CD4-positive, alpha-beta T cell treated with Interleukin-4 for 1 hour (primary cell): ENCODE measurements at places on chromosomes 3 and 15.

DNA sequence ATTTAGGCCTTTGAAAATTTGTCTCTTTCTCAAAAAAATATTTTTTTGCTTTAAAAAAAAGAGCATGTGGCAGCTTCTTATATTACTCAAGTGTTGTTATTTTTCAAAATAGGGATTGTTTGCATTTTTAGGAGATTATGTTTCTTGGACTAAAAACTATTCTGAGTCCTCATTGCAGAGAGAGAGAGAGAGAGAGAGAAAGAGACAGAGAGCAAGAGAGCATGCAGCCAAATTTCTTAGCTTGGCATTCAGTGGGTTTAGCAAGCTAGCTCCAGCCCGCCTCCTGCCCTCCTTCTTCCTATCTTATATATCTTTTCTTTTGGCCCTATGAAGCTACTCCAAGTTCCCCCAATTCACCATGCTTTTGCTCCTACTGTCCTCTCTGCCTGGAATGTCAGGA is 55.7 kb downstream of the CEMIP start:
- DNase-seq, result no peak

- DNase-seq, result no peak
Observed at GRCh38 chr15:26773917-26774316, 1.1 kb upstream of the GABRB3 start.

GRCh38 chr3:178223876-178224275 is 312.4 kb upstream of the KCNMB2 start:
- DNase-seq, result no peak

DNA sequence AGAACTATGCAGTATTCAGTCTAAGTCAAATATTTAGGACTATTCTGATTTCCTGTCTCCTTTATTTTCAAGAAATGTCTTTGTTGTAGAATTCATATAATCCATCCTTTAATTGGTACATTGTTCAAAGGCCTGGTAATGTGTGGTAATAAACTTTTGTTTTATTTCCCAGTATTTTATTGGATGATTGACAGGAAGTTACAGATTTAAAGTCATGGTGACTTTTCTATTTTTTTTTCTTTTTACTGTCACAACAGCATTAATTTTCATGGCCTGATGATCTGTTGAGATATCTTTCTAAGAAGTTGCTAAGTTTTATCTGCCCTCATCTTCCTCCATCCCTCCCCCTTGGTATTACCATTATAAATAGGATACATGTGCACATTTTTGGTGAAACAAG is 161.7 kb downstream of the PTPRG start:
- DNase-seq, result no peak

DNA sequence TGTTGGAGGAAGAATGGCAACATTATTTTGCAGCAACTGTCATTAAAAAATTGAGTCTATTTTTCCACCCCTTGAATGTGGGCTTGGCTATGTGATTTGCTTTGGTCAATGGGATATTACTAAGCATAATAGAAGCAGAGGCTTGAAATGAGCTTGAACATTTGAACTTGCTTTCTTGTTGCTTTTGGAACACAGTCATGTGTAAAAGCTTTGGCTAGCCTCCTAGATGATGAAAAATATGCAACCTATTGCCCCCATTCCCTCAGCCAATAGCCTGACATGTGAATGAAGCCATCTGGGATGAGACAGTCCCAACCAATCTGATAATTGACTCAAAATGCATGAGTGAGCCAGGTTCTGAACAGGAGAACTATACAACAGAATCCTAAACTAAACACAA is 78.4 kb downstream of the PLSCR2 start:
- no peak for DNase-seq

DNA sequence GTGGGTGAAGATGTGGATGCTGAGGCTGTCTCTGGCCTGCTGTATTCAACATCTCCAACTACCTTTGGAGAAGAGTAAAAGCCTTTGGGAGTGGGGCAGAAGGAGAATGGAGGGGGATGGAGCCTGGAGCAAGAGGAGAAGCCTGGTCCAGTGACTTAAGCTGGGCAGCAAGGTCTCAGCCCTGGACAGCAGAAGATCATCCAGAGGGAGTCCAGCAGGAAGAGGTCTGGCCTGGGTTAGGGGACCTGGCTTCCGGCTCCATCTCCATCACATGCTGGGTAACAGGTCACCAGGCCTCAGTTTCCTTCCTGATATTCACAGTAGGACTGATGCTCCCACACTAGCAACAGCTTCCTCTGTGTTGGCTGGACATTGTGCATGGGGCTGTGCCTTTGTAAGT is 3.8 kb upstream of the ISL2 start:
- DNase-seq, result no peak

- DNase-seq, result no peak
Observed at GRCh38 chr3:24377218-24377993, 117.2 kb downstream of the THRB start.

GRCh38 chr3:59608356-59608755 is 558.5 kb upstream of the CFAP20DC start:
- no peak for DNase-seq

- no peak for DNase-seq
Observed at GRCh38 chr3:103786296-103786695, 1351.5 kb downstream of the ZPLD1 start.

DNA sequence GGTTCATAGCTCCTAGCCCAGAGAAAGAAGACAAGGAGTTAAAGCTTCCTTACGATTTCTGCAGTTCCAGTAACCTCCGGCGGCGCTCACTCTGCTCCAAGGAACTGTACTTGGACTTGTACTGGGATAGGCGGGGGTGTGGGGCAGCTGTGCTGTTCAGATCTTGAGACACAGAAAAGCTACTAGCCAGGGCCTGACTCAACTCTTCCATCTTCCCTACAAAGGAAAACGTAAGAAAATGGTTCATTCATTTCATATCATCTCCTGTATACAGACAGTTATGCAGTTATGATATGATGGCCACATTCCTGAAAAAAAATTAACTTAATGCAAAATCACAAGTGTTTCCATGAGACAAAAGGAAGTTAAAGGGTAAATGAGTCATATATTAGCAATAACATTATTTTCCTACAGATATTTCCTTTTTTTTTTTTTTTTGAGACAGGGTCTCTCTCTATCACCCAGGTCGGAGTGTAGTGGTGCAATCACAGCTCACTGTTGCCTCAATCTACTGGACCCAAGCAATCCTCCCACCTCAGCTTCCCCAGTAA is 4.6 kb downstream of the SNUPN start:
- no peak for DNase-seq

- DNase-seq, result no peak
Observed at GRCh38 chr15:75920079-75920478, 16.4 kb downstream of the FBXO22 start.

DNA sequence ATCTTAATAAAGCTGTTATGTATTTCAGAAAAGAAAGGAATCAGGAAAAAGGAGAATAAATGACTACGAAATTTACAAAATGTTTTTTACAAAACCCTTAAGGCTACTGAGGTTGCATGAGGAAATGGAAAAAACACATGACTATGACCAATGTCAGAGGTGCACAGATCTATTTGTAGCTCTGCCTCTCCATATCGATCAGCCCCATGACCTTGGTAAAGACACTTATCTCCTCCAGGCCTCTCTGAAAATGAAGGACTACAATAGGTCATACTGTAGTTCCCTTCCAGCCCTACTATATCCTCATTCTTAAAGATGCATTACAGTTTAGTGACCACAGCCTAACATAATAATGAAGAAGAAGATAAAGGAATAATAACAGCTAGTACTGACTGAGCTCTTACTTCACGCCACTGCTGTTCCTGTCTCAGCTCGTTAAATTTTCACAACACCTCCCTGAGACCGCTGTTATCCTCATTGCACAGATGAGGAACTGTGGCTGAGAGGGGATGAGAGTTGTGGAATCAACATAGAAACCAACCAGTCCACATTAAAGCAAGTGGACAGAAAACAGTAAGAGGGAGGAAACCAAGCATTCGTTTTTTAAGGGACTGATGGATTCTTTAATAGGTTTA is 163.2 kb downstream of the MAGI1 start:
- DNase-seq, result no peak

GRCh38 chr3:133792171-133792763 is 13.3 kb upstream of the SRPRB start:
- no peak for DNase-seq

GRCh38 chr15:67125589-67126502 is 60.4 kb downstream of the SMAD3 start:
- DNase-seq, result no peak

DNA sequence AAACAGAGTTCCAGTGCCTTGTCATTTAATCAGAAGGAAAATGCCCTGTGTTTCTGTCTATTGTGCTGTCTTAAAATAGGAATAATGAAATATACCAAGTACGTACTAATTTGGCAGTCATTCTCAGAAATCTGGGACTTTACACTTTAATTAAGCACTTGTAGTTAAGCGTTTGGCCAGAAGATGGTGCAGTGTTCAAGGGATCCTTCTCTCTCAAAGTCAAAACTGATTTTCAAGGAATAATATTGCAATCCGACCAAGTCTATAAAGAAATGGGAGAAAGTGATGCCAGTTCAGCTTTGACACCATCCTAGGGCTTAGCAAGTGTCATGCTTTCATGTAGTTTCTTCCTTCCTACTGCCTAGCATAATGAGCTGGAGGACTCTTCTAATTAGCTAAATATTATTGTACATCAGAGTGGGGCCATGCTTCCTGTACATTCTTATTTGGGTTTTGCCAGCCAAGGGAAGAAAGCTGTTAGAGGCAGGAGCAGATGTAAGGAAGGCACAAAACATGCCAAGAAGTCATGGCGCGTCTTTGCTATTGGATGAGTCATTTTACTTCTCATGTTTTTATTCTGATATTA is 64.8 kb downstream of the SAMMSON start:
- no peak for DNase-seq

GRCh38 chr3:180980611-180981010 is 8.9 kb downstream of the DNAJC19 start:
- DNase-seq, result no peak

DNA sequence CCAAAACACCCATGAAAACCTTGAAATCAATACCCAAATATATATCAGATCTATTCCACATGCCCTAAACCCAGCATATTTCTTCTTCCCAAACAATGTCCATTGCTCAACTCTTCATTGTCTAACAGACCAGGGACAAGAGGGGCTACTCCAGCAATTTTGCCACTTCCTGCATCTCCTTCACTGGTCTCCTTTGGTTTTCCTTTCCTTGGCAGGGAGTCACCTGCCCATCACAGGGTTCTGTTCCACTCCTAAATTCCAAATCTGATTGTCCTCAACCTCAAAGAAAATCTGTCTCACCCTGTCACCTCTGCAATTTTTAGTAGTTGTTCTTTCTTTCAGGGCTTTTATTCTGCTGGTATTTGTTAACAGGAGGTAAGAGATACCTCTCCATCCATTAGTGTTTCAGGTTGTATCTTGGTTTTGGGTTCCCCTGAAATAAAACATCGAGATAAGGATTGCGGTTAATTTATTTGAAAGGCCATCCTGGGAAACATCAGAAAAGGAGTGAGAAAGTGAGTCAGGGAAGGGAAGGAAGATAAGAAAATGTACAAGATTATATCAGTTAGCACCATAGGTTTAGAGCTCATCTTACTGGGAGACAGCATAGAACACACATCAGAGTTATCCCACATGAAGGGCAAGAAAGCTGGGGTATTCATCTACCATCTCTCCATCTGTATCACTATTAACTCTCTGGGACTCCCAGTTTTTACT is 13.6 kb downstream of the ZBED2 start:
- no peak for DNase-seq

GRCh38 chr15:77791941-77792340 is 159.2 kb upstream of the LINGO1 start:
- DNase-seq, result no peak

DNA sequence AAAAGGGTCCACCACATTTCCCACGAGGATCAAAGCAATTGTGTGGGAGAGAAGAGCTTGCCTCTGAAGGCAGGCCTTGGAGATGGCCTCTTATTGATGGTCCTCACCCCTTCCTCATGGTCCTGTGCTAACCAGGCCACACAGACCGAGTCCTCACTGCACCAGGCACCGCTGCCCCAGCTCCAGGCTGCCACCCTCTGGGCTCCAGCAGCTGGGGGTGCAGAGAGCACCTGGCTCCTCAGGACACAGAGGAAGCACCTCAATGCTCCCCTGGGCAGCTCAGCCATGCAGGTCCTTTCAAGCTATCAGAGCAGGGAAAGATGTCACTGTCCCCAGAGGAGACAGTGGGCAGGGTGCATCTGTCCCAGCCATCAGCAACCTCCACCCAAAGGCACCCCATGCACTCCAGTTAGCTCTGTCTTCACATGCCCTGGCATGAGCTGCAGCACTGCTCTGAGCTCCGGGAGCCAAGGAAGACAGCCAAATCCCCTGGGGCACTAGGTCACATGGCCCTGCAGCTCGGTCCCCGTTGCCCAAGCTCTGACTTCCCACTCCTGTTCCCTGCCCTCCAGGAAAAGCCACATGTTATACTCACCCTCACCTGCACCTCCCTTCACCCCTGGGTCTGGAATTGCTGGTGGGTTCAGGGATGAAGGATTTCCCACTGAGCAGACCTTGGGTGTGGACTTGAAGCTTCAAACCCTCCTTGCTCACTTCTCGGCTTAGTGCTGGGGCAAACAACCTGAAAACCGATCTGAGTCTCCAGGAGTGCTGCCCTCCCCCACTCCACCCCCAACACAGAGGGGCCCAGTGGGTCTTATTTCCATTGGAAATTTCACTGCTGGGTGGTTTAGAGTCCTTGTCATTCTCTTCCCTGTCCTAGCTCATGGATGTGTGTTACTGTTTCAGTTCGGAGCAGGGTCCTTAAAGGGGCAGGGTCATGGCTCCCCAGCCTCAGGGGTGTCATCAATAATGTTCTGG is 32.6 kb downstream of the ALS2CL start:
- DNase-seq, result peak; percentile 10

DNA sequence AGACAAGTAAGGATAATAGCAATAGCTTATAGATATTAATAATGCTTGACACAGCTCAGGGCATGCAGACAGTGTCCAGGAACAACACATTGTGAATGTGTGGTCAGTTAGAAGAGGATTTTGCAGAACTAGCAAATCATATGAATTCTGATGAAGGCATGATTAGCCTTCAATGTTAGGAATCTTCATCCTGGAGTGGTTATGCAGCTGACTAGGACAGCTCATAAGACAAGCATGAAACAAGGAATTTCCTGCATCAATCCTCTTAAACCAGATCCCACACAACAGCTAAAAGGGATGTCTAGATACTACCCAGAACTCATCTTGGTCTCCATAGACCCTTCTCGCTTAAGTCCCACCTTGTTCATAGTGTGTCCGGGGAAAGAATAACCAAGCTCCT is 499.0 kb upstream of the ATP11B start:
- no peak for DNase-seq

GRCh38 chr3:42092006-42092405 is 849 bp downstream of the TRAK1 start:
- no peak for DNase-seq

GRCh38 chr15:63752075-63752684 is 81.6 kb downstream of the HERC1 start:
- DNase-seq, result peak; percentile 41
